Stimulated activated CD4-positive, alpha-beta T cell treated with anti-CD3 and anti-CD28 coated beads, Interleukin-1b, Interleukin-23, amount 100 ng/mL, for 1 hour (primary cell): ENCODE measurements at places on chromosomes 12 and 14.

GRCh38 chr12:110590806-110591326, 7.7 kb upstream of the PPTC7 start:
- no peak for DNase-seq

DNA sequence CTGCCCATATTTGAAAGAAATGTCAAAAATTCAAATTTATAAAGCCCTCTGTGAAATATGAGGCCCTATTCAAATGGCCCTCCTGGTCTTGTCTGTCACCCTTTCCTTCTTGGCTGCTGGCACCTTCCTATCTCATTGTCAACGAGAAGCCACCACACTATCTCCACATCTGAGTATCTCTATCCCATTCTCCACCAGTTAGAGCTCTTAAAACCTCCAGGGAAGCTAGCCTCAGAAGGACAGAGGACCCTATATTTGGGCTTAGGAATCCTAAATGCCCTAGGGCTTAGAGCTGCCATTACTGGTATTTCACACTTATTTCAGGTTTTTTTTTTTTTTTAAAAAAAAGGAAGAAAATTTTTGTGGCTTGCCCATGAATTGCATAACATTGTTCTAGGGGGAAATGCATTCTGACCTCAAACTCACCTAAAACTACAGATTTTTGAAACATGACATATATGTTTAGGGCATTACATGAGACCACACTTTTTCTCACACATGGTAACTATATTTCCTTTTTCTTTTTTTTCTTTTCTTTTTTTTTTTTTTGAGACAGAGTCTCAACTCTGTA, 25.0 kb downstream of the SLC25A21 start:
- DNase-seq: no peak

GRCh38 chr12:98492580-98493140, 22.7 kb upstream of the TMPO start:
- DNase-seq: no peak

GRCh38 chr12:28870839-28871440, 278.1 kb upstream of the FAR2 start:
- no peak for DNase-seq

GRCh38 chr14:77124345-77125280, 17.0 kb downstream of the ZDHHC22 start:
- DNase-seq: peak; percentile 14

DNA sequence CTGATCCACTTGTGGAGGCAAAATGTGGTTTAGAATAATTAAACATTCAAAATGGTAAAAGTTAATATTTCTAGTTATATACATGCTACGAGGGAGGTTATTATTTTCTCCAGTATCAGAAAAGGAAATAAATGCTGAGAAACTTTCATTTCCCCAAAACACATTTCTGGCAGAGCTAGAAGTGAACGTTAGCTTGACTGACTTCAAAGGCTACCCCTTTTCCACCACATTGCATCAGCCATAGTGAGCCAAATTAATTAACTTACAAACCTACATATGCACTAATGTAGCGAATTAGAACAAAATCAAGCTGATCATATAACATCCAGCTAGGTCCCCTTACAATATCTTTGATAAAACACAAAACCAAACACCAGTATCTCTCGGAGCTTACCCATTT, 49.3 kb upstream of the RERGL start:
- DNase-seq: no peak

GRCh38 chr12:89319122-89319521, 33.2 kb downstream of the DUSP6 start:
- DNase-seq: no peak

DNA sequence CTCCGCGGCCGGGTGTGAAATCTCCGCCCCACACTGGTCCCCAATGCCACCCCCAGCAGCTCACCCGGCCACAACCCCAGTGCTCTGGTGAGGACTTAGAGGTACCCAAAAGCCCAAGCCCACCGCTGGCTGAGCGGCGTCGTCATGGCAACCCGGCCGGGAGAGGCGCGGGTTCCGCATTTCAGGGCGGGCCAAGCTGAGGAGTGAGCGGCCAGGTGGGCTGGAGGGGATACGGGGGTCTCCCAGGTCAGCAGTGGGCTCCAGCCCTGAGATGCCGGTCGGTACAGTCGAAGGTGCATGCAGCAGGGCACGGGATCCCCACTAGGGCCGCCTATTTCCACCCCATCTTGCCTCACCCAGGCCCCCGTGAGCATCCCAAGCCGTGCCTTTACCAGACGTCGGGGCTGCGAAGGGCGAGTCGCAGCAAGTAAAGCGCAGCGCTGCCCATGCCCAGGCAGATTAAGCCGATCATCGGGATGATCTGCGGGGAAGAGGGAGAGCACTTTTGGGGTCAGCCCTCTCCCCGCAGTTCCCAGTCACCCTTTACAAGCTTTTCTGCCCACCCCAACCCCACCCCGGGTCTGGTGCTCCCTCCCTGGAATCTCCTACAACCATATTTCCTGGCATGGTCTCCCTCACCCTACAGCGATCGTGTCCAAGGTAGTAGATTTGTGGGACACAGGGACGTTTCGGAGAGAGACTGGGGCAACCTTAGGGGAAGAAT, 6.9 kb downstream of the SHMT2 start:
- no peak for DNase-seq

DNA sequence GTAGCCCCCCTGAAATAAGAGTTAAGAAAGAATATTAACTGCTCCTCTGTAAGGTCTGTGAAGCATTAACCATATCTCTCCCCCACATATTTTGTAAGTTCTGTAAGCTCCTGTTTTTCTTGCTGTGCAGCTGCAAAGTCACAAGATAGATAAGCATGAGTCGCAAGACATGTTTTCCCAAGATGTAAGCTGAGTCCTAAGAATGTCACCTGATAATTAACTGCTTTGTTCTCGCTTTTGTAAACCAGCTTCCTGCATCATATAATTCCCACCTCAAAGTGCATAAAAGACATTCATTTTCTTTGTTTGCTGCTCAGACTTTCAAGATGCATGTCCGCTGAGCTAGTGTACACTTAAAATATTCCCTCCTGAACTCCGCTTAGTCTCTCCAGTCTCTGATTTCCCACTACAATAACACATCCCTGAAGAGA, 27.0 kb upstream of the PHC1 start:
- DNase-seq: no peak

DNA sequence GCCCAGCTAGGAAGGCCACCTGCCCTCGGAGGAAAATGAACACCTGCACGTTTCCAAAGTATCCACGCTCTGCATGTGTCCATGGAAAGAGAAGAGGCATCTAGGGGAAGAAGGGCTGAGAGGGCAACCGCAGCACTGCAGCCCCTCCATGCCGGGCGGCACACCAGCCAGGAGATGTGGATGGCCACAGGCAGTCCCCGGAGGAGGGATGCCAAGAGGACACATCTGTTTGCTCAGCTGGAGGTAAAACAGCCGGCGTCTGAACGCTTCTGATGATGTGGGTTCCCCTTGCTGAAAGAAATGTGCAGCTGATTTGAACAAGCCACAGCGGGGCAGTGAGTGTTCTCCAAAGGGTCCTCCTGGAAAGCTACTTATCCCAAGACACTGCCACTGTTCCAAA, 34.0 kb downstream of the CHGA start:
- no peak for DNase-seq

DNA sequence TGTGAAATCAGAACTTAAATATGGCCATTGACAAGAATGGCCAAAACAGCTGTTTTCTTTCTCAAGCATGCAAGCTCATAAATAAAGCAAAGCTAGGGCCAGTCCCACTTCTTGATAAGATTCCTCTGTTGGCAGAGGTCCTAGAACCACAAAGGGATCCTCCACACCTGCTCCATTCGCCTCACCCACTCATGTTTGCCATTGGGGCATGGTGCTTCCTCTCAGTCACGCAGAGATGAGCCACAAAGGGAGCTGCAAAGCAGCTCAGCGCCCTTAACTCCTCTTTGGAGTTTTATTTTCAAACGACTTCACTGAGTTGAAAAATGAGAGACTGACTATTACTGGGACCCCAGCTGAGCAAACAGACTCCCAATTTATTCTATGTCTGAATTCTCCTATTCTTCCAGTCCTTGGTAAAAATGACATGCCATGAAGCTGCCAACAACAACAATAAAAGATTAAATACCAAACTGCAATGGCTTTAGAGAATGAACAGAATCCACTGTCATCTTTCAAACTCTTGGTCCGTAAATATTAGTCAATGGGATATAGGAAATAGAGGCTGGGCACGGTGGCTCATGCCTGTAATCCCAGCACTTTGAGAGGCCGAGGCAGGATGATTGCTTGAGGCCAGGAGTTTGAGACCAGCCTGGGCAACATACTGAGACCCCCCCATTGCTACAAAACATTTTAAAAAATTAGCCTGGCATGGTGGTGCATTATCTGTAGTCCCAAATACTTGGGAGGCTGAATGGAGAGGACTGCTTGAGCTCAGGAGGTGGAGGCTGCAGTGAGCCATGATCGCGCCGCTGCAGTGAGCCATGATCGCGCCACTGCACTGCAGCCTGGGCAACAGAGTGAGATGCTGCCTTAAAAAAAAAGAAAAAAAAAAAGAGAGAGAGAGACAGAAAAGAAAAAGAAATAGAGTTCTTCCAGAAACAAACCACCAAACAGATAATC, 16.4 kb downstream of the MANSC1 start:
- no peak for DNase-seq

GRCh38 chr14:54475911-54476310, 12.9 kb downstream of the GMFB start:
- no peak for DNase-seq

DNA sequence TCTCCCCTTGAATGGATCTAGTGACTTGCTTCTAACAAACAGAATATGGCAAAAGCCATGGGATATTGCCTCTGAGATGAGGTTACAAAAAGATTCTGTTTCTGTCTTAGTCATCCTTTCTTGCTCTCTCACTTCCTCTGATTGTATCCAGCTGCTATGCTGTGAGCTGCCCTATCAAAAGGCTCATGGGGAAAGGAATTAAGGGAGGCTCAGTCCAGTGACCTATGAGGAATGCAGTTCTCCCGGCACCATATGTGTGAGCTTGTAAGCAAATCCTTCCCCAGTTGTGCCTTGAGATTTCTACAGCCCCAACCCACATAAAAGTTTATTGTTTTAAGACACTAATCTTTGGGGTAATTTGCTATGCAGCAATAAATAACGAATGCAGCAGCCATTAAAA, 183.1 kb downstream of the KLHL28 start:
- no peak for DNase-seq

DNA sequence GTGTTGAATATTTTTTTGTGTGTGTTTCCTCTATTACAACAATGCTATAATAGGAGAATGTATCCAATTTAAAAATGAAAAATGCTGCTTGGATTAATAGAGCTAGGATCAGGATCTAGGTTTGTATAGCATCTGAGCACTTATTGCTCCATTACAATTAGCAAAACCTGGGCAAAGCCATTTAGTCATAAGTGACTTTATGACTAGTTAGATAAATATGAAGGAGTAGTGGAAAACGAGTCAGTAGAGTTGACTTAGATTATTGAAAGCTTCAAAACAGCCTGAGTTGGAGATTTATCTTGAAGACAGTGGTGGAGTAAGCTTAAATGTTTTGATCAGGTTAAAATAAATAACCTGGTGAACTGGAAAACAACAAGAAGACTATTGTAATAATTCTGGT, 2.8 kb downstream of the MED21 start:
- no peak for DNase-seq

GRCh38 chr12:58242796-58243630, 301.6 kb downstream of the ATP23 start:
- DNase-seq: no peak

DNA sequence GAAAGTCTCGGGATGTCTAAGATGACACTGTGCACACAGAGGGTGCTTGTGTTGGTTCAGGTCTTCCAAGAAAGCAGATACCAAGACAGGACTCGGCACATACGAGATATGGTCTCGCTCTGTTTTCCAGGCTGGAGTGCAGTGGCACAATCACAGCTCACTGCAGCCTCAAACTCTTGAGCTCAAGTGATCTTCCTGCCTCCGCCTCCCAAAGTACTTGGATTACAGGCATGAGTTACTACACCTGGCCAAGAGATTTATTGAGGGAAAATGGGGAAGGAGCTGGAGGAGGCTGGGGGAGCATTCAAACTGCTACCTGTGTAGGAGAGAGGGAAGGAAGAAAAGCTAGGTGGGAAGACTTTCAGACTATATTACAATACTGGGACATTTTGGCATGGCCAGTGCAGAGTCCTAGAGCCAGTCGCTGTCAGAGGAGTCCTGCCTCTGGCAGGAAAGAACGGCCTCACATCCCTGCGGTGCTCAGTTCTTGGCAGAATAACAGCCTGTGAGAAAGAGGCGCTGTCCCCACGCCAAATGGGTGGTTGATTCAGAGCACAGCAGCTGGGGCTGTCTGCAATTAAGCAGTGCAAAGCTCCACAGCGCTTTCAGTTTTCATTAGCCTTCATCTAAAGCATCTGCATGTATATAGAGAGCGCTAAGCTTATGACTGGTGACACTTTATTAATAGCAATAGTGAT, 18.3 kb downstream of the SLC17A8 start:
- DNase-seq: no peak

DNA sequence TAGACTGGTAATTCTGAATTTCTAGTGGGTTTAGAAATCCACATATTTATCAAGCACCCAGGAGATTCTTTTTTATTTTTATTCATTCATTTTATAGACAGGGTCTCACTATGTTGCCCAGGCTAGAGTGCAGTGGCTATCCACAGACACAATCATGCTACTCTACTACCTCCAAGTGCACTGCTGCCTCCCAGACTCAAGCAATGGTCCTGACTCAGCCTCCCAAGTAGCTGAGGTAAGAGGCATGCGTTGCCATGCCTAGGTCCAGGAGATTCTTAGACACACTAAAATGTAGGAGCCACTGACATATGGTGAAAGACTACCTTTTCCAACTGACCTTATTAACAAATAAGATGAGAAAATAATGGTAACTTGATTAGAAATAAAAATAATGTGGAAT, 38.9 kb downstream of the KIF21A start:
- no peak for DNase-seq

DNA sequence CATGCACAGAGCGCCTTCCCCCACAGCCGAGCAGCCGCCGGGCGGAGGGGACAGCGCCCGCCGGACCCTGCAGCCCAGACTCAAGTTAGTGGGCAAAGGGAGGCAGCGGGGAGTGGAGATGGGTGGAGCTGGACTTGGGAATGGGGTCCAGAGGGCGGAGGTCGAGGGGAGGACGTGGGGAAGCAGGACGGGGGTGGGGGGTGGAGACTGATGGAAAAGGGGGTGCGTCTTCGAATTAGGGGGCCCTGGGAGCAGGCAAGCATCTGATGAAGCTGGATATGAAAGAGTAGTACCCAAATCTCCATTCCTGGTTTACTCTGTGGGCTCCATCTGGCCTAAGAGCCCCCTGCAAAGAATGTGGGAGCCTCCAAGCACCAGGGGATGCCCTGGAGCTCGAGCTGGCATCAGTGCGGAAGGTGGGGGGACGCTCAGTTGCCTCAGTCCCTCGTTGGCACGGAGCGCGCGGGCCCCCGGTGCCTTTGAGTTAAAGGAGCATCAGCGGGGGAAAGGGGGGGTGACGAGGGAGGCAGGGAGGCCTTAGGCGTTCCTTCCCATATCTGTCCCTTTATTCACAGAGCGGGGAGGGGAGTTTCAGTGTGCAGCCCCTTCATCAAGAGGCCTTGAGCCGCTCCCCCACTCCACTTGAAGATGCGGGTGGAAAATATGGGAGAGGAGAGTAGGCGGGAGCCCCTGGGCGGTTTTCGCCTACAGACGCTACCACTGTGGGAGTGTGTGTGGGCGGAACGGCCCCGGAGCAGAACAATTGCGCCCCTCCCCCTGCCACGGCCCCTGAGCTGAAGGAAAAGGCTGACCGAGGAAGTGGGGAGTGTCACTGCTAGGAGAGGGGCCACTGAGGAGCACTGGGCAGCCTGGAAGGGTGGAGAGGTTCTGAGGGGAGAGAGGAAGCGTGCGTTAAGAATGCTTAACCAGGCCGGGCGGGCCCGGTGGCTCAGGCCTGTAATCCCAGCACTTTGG, 644 bp downstream of the NAB2 start:
- DNase-seq: no peak
